ENCODE measurements at places on chromosomes 1 and 21. TPM values are rescaled to one million over a fixed set of nuclear protein-coding genes. Genes with fewer than 3 reads are reported as not detected.

GRCh38 chr1:208850442-208850841 is 606.3 kb upstream of the PLXNA2 start:
- DNase-seq: no peak

- DNase-seq: no peak
Measured at GRCh38 chr21:44054710-44055109, 42.6 kb downstream of the TRAPPC10 start.

GRCh38 chr1:166167572-166167925 is 748 bp upstream of the FAM78B start:
- DNase-seq: no peak

DNASE2B gene
- total RNA-seq: not detected

DNA sequence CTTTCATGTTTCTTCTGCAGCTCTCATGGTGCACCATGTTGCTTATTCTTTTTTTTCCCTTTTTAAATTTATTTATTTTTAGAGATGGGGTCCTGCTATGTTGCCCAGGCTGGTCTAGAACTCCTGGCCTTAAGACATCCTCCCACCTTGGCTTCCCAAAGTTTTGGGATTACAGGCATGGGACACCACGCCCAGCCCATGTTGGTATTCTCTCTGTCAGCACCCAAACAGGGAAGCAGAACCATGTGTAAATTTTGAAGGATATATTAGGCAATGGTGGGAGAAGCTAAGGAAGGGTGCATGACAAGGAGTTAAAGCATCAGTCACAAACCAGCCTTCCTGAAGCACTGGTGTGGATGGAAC is 39.6 kb upstream of the ENAH start:
- no peak for DNase-seq

DNA sequence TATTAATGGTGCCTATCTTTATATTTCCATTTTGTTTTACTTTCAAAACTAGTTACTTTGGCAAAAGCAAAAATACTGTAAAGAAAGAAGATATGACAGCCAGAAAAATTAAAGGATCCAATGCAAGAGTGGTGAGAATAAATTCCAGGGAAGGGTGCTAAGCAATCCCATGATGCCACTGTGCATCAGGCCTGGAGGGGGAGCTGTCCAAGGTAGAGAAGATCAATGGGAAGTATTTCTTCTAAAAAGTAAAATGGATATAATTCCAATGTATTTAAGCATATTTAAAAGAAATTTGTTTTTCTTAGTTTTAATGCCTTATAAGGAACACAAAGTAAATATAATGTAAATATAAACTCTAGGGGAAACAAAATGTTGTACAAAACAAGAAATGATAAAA is 1382.2 kb upstream of the B3GALT2 start:
- DNase-seq: no peak

GRCh38 chr1:86648255-86648654 is 56.1 kb upstream of the SH3GLB1 start:
- no peak for DNase-seq

- no peak for DNase-seq
Measured at GRCh38 chr1:206074839-206075238, 21.9 kb downstream of the RHEX start.

- no peak for DNase-seq
Measured at GRCh38 chr1:43123031-43123430, 49.1 kb downstream of the EBNA1BP2 start.

- no peak for DNase-seq
Measured at GRCh38 chr1:171801487-171801891, 20.0 kb downstream of the METTL13 start.

GRCh38 chr1:93531193-93531592 is 83.3 kb downstream of the FNBP1L start:
- DNase-seq: no peak

OR10J1 gene
- total RNA-seq: not detected

GRCh38 chr1:31064718-31065309 is 703 bp downstream of the PUM1 start:
- DNase-seq: peak; percentile 47

GRCh38 chr1:151371370-151372057 is 991 bp downstream of the SELENBP1 start:
- DNase-seq: peak; percentile 85

DNA sequence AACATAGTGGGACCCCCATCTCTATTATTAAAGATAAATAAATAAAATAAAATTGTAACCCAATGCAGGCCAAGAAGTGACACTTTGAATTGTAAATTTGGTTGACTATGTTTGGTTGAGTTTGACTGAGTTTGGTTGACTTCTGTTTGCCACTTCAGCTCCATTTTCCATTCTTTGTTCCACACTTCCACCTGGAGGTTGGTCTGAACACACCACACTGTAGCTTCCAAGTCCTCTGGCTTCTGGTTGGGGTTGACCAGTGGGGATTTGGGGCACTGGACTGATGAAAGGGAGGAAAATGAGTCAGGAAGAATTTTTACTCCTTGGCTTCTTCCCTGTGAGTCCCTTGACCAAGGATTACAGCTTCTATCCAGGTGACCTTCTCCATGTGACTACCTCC is 40.6 kb upstream of the DIPK1A start:
- DNase-seq: no peak

- DNase-seq: no peak
Measured at GRCh38 chr1:44237721-44238457, 24.6 kb downstream of the DMAP1 start.

TEX38 gene
- total RNA-seq: not detected

GCLM gene
- total RNA-seq: 9.6 TPM

GRCh38 chr1:11461531-11462137 is 17.3 kb upstream of the DISP3 start:
- no peak for DNase-seq

IRF6 gene
- 31.6 TPM for total RNA-seq

- DNase-seq: no peak
Measured at GRCh38 chr21:26179501-26179900, 8.9 kb upstream of the APP start.

- no peak for DNase-seq
Measured at GRCh38 chr1:5938101-5938646, 54.1 kb downstream of the NPHP4 start.

HPCAL4 gene
- 2.8 TPM for total RNA-seq

DNA sequence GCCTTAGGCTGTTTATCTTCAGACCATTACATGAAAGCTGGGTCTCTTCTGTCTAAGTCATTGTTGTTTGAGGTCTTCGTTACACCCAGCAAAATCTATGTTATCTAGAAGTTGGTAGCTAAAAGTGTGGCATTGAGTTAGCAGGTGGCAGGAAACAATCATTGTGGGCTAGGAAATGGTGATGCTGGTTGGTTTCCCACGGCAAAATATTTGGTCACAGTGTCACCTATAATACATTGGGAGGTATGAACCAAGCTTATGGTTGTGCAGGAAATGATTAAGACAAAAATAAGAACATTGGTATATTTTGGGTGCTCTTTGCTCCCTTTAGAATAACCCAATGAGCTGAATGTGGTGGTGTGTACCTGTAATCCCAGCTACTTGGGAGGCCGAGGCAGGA is 169.7 kb downstream of the TRIM33 start:
- no peak for DNase-seq

SPRR2A gene
- total RNA-seq: not detected

- peak; percentile 44 for DNase-seq
Measured at GRCh38 chr1:61626816-61627215, 98.1 kb downstream of the TM2D1 start.

GRCh38 chr1:100735244-100735643 is 15.7 kb downstream of the VCAM1 start:
- no peak for DNase-seq
